ENCODE measurements at places on chromosomes 2 and 18.

DNA sequence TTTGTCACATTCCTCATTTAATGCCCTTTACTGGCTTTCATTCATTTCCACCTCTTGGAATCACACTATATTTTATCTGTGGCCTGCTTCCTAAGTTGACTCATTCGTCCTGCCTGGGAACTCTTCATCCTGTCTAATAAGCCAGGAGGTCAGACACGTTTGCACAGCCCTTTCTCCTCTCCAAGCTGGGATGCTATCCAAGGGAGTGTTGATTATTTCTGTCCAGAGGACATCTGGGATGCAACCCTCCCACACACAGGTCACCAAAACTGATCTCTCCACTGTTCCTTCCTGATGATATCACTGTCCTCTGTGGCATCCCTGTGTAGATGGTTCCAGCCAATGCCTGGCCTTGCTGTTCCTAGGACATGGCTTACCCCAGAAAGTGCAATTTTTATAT, 79.8 kb upstream of the NOSTRIN start:
- DNase-seq = peak; percentile 17
- H3K27me3 ChIP-seq = no peaks in the 10 kb centered on the region
- no peak overlapping the region for H3K4me3 ChIP-seq
- peaks cover 10% of the 10 kb centered on the region for H3K36me3 ChIP-seq
- H3K27ac ChIP-seq = peak overlapping the region; percentile 15

GRCh38 chr18:22399949-22400348, 17.8 kb downstream of the CTAGE1 start:
- DNase-seq = no peak
- H3K4me1 ChIP-seq = no peaks in the 10 kb centered on the region
- no peaks in the 10 kb centered on the region for H3K36me3 ChIP-seq
- H3K4me3 ChIP-seq = no peak overlapping the region
- no peaks in the 10 kb centered on the region for H3K27me3 ChIP-seq

DNA sequence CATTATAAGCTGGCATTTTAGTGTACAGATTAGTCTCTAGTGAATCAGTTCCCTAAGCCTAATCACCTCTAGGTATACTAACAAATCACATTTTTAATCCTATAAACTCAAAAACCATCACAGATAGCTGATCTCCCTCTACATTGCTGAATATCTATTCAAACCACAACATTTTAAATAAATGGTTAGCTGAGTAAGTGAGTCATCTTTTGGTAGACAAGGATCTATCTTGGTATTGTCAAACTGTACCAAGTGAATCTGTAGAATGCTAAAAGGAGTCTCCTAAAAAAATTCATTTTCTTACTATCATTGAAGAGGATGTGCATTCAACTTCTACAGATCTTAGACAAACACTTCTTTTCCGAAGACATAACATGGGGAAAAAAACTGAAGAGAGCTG, 40.7 kb downstream of the INO80D start:
- no peaks in the 10 kb centered on the region for H3K4me1 ChIP-seq
- no peaks in the 10 kb centered on the region for H3K27me3 ChIP-seq
- DNase-seq = no peak
- H3K36me3 ChIP-seq = peaks cover 60% of the 10 kb centered on the region

DNA sequence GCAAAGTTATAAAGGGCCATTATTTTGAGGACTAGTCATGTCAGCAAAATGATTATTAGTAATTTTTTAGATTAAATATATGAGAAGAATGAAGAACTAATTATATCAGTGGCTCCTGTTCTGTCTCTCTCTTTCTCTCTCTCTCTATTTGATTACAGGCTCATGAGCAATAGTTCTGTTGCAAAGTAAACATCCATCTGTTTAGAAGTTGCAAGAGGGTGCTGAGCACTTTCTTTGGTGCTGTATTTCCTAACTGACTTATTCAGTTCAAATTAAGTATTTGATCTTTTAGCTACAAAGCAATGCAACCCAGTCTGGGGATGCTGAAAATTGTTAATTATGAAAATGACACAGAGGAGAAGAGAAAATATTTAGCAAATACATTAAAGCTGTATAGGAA, 408.1 kb upstream of the UBE2E3 start:
- peak; percentile 5 for DNase-seq
- H3K36me3 ChIP-seq = no peaks in the 10 kb centered on the region
- H3K4me1 ChIP-seq = peaks cover 19% of the 10 kb centered on the region

DNA sequence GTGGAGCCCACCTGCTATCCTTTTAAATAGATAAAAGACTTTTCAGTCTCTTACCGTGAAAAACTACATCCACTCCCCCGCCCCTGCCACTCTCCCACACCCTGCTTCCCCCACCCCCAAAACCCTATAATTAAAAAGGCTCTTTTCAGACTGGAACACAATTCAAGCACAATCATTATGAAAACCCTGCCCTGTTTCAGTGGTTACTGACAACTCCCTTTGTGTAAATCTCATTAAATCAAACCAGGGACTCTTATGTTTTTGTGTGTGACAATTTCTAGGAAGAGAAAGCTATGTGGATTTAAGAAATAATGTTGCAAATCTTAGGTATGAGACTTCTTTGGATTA, 21.0 kb upstream of the ZNF532 start:
- H3K27me3 ChIP-seq = no peaks in the 10 kb centered on the region
- no peak overlapping the region for H3K27ac ChIP-seq
- H3K36me3 ChIP-seq = no peaks in the 10 kb centered on the region
- DNase-seq = no peak
- H3K4me1 ChIP-seq = peaks cover 14% of the 10 kb centered on the region

DNA sequence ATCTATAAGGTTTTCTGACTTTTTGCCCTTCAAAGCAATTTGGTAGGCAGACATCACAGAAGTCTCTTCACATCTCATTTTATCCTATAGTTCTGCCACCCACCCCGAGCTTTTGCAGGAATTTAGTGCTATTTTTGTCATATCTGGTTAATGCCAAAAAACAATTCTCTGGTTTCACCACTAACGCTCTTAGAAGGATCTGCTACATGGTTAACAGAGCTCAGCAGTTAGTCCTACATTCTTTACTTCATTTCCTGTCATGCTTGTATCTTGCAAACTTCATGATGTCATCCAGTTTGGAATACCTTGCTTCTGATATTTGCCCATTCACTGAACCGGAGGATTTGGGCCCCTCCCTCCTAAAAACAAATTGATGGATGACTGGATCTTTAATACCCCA, 116.8 kb upstream of the SERPINE2 start:
- no peak overlapping the region for H3K27ac ChIP-seq
- H3K4me1 ChIP-seq = peaks cover 27% of the 10 kb centered on the region
- H3K36me3 ChIP-seq = no peaks in the 10 kb centered on the region
- no peaks in the 10 kb centered on the region for H3K27me3 ChIP-seq
- H3K4me3 ChIP-seq = no peak overlapping the region

- H3K27ac ChIP-seq = no peak overlapping the region
- peaks cover 14% of the 10 kb centered on the region for H3K27me3 ChIP-seq
- no peak overlapping the region for H3K4me3 ChIP-seq
- peak; percentile 18 for DNase-seq
- H3K4me1 ChIP-seq = peaks cover 6% of the 10 kb centered on the region
These were observed 2.1 kb upstream of the RFTN2 start for GRCh38 chr2:197677483-197677882.

GRCh38 chr2:124309563-124310138, 284.6 kb downstream of the CNTNAP5 start:
- peaks cover 4% of the 10 kb centered on the region for H3K4me1 ChIP-seq
- no peak overlapping the region for H3K4me3 ChIP-seq
- no peak overlapping the region for H3K27ac ChIP-seq
- DNase-seq = no peak
- no peaks in the 10 kb centered on the region for H3K36me3 ChIP-seq
- no peaks in the 10 kb centered on the region for H3K27me3 ChIP-seq

DNA sequence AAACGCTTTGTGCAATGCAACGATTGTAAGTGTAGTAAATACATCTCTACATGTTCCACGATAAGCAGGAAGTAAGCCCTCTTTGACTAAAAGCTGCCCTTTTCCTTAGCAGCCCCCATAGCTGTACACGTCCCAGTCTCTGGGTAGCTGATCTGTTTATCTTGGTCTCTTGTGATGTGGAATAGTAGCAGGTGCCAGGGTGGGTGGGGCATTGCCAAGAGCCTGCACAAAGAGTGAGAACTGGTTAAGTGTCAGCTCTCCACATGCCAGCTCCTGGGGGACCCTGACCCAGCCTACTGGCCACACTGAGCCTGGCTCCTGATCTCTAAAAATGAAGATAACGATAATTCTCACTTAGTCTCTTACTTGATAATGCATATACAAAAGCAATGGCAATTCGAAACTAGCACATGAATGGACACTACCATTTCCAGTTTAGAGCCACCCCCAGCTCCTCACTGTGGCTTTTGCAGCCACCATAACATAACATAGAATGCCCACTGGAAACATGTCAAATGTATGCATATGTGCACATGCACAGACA, 92.3 kb downstream of the MYT1L start:
- no peaks in the 10 kb centered on the region for H3K4me1 ChIP-seq
- H3K27ac ChIP-seq = no peak overlapping the region
- no peak for DNase-seq

GRCh38 chr18:62131301-62131909, 55.5 kb downstream of the PIGN start:
- peak; percentile 75 for DNase-seq
- H3K27me3 ChIP-seq = no peaks in the 10 kb centered on the region
- no peaks in the 10 kb centered on the region for H3K36me3 ChIP-seq
- peaks cover 19% of the 10 kb centered on the region for H3K4me1 ChIP-seq
- H3K4me3 ChIP-seq = no peak overlapping the region
- H3K27ac ChIP-seq = no peak overlapping the region

- peaks cover 15% of the 10 kb centered on the region for H3K36me3 ChIP-seq
- no peaks in the 10 kb centered on the region for H3K27me3 ChIP-seq
- H3K27ac ChIP-seq = no peak overlapping the region
- peaks cover 31% of the 10 kb centered on the region for H3K4me1 ChIP-seq
- DNase-seq = no peak
These were observed 16.7 kb downstream of the IL1R1 start for GRCh38 chr2:102159295-102159694.

GRCh38 chr18:41561961-41562360, 393.1 kb upstream of the PIK3C3 start:
- no peak overlapping the region for H3K4me3 ChIP-seq
- no peak for DNase-seq
- H3K36me3 ChIP-seq = no peaks in the 10 kb centered on the region
- no peak overlapping the region for H3K27ac ChIP-seq

DNA sequence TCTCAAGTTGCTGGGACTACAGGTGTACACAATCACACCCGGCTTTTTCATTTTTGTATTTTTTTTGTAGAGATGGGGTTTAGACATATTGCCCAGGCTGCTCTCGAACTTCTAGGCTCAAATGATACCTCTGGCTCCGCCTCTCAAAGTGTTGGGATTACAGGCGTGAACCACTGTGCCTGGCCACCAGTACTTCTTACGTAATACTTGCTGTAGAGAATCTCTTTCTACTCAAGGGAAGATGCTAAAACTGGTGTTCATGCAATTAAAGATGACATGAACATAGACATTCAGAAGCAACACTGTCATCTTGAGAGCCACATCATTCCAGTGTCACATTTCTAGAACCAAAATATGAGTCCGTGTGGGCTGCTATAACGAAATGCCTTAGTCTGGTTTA, 53.7 kb upstream of the FRZB start:
- peaks cover 20% of the 10 kb centered on the region for H3K4me1 ChIP-seq
- peaks cover 69% of the 10 kb centered on the region for H3K36me3 ChIP-seq
- H3K27ac ChIP-seq = no peak overlapping the region
- H3K4me3 ChIP-seq = no peak overlapping the region
- no peaks in the 10 kb centered on the region for H3K27me3 ChIP-seq

- no peak overlapping the region for H3K4me3 ChIP-seq
- DNase-seq = no peak
- peaks cover 59% of the 10 kb centered on the region for H3K27me3 ChIP-seq
- no peaks in the 10 kb centered on the region for H3K36me3 ChIP-seq
- H3K4me1 ChIP-seq = no peaks in the 10 kb centered on the region
These were observed 246.8 kb downstream of the DYSF start for GRCh38 chr2:71700041-71700657.

- peaks cover 21% of the 10 kb centered on the region for H3K4me1 ChIP-seq
- no peaks in the 10 kb centered on the region for H3K36me3 ChIP-seq
- H3K4me3 ChIP-seq = peak overlapping the region; percentile 87
- H3K27ac ChIP-seq = peak overlapping the region; percentile 92
- peak; percentile 99 for DNase-seq
These were observed 97.9 kb upstream of the SERTAD2 start for GRCh38 chr2:64751286-64752260.

DNA sequence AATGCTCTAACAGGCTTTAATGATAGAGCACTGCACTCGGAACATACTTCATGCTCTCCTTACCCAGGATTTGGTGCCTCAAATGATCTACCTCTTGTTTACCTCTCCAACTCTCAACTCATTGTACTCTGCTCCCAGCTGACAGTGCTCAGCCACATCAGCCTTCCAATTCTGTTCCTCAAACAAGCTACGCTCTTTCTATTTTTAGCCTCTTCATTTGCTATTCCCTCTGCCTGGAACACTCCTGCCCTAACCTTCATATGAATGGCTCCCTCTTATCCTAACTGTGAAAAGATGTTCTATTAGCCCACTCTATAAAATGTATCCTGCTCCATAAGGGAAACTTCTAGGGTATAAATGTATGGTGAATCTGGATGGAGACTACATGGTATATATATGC, 42.5 kb downstream of the PIGN start:
- H3K4me1 ChIP-seq = no peaks in the 10 kb centered on the region
- no peaks in the 10 kb centered on the region for H3K36me3 ChIP-seq
- H3K27me3 ChIP-seq = no peaks in the 10 kb centered on the region
- no peak overlapping the region for H3K27ac ChIP-seq

GRCh38 chr2:219398721-219399363, 11.1 kb upstream of the DNPEP start:
- no peak overlapping the region for H3K27ac ChIP-seq
- no peaks in the 10 kb centered on the region for H3K36me3 ChIP-seq
- H3K27me3 ChIP-seq = no peaks in the 10 kb centered on the region
- no peak for DNase-seq
- no peaks in the 10 kb centered on the region for H3K4me1 ChIP-seq

GRCh38 chr2:189818249-189819038, 34.2 kb downstream of the PMS1 start:
- H3K27ac ChIP-seq = no peak overlapping the region
- no peaks in the 10 kb centered on the region for H3K27me3 ChIP-seq
- H3K4me1 ChIP-seq = peaks cover 6% of the 10 kb centered on the region

DNA sequence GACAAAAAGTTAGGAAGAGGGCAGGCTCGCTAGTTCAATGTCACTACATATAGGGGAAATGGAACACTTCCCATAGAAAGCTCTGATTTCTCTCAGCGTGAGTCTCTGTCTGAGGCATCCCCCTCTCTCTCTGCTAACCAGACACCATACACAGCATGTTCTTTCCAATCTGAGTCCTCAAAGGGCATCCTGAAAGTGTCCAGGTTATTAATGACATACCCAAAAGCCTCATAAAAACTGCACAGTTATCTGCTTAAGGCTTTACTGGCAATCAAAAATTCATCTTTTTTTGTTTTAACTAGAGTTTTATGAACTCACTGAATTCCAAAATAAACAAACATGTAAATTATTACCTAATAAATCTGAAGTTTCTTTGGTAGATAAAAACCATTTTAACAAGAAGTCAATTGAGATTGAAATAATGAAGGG, 137.4 kb downstream of the AFF3 start:
- H3K36me3 ChIP-seq = no peaks in the 10 kb centered on the region
- H3K27me3 ChIP-seq = no peaks in the 10 kb centered on the region
- H3K27ac ChIP-seq = no peak overlapping the region
- DNase-seq = no peak
- no peaks in the 10 kb centered on the region for H3K4me1 ChIP-seq
- H3K4me3 ChIP-seq = no peak overlapping the region
